ENCODE measurements at places on chromosomes 3 and 15.
A peak's percentile ranks its signal among the peaks of the same experiment; 100 is the strongest.

DNA sequence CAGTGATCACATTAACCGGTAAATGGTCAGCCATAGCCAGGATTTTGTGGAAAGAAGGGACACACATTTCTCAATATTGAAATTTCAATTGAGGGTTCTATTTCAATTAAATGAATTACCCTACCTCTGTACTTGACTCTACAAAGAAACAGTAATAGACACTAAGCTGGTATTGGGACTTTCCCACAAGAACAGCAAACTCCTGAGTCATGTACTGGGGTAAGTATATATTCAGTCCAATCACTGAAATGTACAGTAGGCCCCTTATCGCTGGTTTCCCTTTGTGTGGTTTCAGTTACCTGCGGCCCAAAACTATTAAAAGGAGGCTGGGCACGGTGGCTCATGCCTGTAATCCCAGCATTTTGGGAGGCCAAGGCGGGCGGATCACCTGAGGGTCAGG, 17.6 kb downstream of the ASB14 start:
- DNase-seq: no peak

GRCh38 chr15:93837450-93837849, 393.9 kb upstream of the MCTP2 start:
- DNase-seq: no peak

- no peak for DNase-seq
Observed at GRCh38 chr3:157166115-157166514, 6.2 kb upstream of the CCNL1 start.

DNA sequence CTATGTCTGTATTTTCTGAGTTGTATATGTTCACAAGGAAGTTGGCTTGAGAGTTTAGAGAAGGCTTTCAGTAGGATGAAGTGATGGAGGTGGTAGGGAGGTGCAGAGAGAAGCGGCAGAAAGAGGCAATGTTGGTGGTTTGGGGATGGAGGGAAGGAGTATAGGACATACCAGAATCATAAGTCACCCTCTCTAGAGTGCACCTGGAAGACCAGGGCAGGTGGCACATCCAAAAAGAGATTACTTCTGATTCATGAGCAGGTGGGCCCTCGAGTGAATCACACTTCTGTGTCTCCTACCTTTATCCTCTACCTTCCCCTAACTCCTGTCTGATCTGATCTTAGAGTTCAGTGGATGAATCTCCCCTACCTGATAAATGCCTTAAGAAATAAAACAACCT, 41.8 kb upstream of the MRPL3 start:
- no peak for DNase-seq

DNA sequence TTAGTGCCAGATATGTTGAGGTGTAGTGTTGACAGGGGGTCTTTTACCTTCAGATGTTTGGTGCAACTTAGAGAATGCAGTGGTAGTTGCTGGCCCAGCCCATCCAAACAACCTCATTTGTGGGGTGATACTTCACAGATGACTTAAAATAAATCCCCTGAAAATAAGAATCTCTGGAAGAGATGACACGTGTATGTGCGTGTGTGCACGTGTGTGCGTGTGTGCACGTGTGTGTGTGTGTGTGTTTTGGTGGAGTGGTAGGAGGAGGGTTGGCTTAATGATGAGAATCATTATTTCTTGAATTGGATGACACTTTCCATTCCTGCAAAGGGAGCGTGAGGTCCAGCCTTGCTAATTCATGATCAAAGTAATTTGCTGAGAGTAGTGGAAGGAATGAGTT, 31.9 kb downstream of the SNRPN start:
- no peak for DNase-seq

DNA sequence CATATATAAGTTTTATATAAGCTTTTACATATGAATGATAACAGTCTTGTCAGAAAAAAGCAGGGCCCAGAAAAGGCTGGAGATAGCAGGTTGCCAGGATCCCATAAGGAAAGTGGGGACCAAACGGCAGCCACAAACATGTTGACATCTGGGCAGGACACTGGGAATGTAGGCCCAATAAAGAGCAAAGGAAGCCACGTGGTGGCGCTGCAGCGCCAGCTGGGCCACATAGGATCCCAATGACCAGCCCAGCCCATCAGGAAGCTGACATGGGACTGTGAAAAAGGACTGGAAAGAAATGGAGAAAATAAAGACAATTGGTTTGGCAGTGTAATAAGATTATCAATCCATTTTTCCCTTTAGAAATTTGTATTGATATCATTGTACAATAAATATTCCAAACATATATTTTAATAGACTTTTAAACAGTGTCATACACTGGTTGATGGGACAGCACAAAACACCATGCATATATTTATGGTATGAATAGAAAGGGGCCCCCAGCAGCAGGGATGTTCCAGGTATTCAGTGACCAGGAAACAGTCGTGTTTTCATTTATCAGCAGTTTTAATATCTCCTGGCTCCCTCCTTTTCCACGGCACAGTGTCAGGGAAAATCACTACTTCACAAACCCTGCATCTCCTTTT, 89.0 kb upstream of the STRIT1 start:
- no peak for DNase-seq

GRCh38 chr3:177960014-177960413, 576.2 kb upstream of the KCNMB2 start:
- no peak for DNase-seq

- DNase-seq: no peak
Observed at GRCh38 chr3:128040660-128041059, 11.6 kb upstream of the SEC61A1 start.

GRCh38 chr3:42505849-42506410, 3.5 kb downstream of the VIPR1 start:
- DNase-seq: no peak

- no peak for DNase-seq
Observed at GRCh38 chr3:128491941-128492670, 895 bp downstream of the GATA2 start.

DNA sequence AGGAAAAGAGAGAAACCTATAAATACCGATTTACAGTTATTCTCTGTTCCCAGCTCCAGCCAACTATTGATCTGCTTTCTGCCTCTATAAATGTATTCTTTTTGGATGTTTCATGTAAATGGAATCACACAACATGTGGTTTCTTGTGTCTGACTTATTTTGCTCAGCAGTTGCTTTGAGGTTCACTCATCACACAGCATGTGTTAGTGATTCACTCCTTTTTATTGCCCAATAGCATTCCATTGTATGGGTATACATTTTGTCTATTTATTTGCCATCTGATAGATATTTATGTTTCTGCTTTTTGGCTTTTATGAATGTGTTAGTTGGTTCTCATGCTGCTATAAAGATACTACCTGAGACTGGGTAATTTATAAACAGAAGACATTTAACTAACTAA, 23.6 kb downstream of the CCR1 start:
- DNase-seq: no peak

- no peak for DNase-seq
Observed at GRCh38 chr15:71201477-71201876, 86.2 kb downstream of the THSD4 start.

- no peak for DNase-seq
Observed at GRCh38 chr15:61743345-61743909, 316.8 kb downstream of the VPS13C start.

GRCh38 chr3:197027151-197027895, 2.3 kb downstream of the MELTF start:
- no peak for DNase-seq

DNA sequence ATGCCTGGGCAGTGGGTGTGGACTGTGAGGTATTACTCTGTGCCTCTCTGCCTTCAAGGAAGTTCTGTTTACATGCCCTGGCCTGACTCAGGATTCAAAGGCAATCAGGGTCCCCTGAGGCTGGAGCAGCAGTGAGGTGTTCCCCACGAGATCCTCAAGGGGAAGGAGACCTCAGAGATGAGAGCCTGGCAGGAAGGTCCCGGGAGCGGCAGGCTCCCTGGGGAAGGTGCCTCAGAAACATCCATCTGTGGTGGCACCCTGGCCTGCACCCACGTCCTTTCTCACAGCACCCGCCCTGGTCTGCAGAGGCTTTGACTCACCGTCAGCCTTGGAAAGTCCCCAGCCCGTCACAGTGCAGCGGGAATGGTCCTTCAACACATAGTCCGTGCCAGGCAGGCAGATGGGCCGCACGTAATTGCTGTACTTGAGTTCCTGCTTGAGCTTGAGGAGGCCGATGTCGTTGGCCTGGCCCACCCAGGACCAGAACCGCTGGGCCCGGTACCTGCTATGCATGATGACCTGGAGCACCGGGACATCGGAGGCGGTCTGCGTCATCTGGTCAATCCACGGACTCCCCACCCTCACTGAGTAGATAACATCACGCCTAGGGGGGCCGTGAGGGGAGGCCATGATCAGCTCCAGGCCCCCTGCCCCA, 3.6 kb downstream of the PRSS50 start:
- DNase-seq: no peak

DNA sequence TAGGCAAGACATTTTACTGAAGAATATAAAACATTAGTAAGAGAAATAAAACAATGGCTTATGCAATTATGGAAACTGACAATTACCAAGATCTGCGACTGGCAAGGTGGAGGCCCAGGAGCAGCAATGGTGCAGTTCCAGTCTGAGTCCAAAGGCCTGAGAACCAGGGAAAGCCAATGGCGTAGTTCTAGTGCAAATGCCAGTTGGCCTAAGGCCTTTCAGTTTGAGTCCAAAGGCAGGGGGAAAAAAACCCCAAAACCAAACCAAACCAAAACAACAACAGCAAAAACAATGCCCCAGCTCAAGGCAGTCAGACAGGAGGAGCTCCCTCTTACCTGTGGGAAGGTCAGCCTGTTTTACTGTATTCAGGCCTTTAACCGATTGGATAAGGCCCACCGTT, 72.6 kb downstream of the ST6GAL1 start:
- no peak for DNase-seq

DNA sequence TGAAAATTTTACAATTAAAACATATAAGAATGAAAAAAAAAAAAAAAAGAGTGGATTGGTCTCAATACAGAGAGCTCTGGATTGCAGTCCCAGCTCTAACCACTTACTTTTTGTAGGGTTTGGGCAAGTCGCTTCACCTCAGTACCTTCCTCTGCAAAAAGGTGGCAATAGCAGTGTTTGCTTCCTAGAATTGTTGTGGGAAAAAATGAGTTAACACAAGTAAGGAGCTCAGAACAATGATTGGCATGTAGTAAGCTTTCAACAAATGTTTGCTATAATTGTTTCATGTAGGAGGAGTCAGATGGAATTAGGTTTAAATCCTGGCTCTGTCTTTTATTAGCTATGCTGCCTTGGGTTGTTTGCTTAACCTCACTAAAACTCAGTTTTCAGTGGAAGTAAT, 425.2 kb upstream of the TBL1XR1 start:
- no peak for DNase-seq

DNA sequence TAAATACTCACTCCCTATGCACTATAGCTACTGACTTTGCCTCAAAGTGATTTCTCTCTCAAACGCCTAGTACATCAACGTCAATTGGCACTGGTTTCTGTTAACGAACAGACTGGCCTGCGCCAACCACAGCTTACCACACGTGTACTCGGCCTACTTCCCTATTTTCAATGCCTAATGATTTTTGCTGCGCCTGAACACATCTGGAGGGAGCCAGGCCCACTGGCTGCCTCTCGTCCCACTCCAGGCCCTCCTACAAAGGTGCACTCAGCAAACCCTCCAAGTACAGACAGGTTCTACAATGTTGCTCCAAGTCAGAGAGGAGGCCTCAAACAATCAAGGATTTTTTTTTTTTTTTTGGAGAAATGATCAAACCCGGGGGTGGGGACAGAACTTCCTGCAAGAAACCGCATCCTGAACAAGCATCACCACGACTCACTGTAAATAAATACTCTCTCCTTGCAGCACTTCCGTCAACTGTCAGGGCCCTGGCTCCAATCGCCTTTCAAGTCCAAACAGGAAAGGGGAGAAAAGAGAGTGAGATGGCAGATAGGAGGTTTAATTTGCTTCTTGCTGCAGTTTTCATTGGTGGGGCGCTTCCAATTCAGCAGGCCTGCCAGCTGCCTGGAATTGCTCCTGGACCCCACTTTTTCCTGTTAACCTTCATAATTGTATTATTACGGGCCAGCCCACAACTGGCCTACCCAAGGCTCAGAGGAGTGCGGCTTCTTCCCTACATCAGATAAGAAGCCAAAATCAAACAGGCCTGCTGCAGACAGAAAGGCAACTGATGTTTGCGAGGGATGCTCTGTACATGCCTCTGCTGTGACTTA, 139.3 kb downstream of the FOXP1 start:
- peak; percentile 85 for DNase-seq

DNA sequence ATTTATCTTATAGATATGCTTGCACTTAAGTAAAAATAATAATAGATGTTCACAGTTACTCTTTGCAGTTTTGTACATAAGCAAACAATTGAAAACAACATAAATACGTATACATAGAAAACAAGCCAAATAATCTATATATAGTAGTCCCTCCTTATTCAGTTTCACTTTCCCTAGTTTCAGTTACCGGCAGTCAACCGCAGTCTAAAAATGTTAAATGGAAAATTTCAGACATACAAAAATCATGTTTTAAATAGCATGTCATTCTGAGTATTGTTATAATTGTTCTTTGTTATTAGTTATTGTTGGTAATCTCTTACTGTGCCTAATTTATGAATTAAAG, 262.0 kb downstream of the CGGBP1 start:
- no peak for DNase-seq

DNA sequence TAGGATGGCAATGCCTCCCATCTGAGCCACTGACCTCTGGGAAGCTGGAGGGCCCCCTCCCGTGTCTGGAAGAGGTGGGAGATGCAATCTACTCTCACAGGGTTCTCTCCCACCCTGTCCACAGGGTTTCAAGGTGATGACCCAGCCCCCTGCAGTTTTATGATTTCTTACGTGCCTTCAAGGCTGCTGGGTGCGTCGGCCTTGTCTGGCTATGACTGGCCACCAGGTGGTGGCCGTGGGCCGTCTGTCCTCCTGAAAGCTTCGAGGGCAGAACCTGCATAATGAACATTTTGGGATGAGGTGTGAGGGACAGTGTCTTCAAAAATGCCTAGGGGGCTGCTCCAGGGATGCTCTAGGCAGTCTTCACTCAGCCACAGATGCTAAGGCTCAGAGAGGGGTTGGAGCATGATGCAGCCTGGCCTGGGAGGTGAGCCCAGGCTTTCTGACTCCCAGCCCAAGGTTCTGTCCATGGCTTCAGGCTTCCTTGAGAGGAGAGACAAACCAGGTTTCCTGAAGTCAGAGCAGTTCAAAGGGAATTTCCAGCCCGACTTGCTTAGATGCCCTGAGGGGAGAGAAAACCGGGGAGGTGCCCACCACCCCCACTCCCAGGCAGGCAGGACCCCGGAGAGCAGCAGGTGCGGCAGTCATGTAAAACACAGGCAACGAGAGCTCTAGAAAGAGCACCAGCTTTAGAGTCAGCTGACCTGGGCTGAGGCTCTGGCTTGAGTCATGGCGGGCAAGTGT, 18.7 kb downstream of the ISG20 start:
- peak; percentile 23 for DNase-seq
